Astrocyte of the hippocampus (primary cell): ENCODE measurements at places on chromosomes 11 and 22.

DNA sequence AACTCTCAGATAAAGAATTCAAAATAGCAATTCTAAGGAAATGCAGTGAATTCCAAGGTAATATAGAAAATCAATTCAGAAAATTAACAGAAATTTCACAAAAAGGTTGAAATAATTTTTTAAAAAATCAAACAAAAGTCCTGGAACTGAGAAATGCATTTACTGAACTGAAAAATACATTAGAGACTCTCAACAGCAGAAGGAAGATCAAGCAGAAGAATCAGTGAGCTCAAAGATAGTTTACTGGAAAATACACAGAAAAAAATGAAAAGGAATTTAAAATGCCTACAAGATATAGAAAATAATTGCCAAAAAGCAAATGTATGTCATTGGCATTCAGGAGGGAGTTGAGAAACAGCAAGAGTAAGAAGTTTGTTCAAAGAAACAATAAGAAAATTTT, 107.3 kb downstream of the BUD13 start:
- no peak for DNase-seq

DNA sequence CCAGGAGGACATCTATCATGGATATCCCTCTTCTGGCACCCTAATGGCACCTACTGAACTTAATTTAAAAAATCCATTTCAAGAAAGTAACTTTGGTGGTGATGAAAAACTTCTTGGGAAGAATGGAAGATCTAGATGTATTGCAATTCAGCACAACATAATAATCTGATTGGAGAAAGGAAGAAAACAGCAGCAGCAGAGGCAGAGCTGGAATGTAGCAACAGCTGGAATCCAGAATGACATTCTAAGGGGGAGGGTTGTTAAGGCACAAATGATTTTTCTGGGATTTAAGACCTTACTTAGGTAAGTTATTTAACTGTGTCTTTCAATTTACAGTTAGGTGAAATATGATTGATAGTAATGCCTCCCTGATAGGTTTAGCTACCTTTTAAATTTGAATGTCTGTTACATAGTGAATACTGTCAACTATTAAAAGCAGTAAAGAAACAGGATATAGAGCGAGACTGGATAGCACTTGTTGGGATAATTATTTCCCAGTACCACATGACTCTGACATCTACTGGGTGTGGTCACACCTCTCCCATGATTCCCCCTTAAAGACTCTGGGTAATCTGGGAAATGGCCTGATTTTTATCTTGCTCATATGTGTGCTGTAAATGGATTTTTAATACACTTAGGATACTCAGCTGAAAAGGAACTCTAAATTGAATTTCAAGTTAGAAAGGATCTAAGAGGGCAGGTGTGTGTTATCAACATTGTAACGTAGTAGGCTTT, 11.7 kb downstream of the CAPRIN1 start:
- no peak for DNase-seq

DNA sequence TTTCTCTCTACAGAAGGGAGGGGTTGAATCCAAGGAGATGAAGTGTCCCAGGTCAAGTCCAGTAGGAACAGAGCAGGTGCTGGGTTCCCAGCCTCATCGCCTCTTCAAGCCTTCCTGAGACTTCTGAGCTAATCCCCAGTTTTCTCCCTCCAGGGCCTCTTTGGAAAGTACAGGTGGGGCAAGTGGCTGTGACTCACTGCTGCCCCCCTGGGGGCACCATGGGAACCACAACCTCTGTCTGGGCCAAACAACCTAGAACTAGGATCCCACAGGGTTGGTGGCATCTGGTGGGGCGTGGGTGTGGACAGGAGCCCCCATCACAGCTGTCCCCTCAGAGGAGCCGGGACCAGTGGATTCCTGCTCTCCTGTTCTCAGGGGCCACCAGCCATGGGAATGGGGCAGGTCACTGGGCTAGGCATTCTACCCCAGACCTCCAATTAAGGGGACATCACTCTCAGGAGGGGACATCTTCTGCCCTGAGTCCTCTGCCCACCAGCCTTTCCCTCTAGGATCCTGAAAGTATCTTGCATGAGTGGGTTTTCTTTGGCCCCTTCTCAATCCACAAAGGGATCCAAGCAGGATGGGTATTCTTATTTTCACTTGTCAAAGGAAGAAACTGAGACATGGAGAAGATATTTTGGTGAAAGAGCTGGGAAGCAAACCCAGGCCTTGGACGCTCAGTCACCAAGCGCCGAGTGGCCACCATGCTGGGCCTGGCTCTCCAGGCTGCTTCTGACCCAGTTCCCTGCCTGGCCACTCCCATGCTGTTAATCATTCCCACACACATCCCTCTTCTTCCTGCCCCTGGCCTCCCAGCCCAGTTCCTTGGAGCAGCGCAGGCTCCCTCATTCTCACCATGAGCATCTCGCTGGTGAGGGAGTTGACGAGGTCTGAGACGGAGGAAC, 23.8 kb downstream of the LRRC10B start:
- peak; percentile 35 for DNase-seq

- no peak for DNase-seq
These were observed 45.7 kb upstream of the TSPAN18 start for GRCh38 chr11:44680982-44681597.

- no peak for DNase-seq
These were observed 8.3 kb upstream of the SIDT2 start for GRCh38 chr11:117170210-117170609.

GRCh38 chr11:86769219-86769618, 31.1 kb upstream of the PRSS23 start:
- DNase-seq = no peak

DNA sequence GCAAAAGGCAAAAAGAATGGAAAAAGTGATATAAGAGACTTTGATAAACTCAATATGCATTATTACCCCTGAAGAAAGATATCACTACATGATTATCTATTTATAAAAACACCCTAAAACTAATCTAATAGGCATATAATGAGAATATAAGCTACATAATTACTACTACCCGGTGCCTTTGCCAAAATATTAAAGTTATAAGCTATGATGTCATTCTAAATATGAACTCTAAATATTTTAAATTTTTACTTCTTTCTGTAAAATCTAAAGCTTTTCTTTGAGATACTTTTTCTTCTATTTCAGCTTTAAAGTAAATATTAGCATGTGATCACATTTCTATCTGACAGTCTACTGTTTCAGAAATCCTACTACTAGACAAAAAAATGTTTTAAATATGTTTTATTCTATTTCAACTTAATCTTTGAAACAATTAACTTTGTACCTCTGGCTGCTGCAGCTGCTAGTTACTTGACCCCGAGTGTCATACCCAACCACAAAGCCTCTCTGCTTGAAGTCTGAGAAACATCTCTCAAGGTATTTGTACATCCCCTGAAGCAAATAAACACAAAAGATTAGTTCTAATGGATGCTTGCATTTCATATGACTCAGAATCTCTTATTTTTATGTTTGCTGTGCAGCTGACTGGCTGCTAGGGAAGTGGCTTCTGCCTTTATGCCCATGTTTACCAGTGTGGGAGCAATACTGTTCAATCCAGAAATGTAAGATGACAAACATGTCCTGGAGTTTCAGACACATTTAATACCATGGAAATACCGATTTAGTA, 26.8 kb downstream of the PGM2L1 start:
- DNase-seq = peak; percentile 59

GRCh38 chr22:20156042-20156389, 5.2 kb upstream of the CCDC188 start:
- no peak for DNase-seq

GRCh38 chr22:24763872-24764485, 10.5 kb downstream of the PIWIL3 start:
- no peak for DNase-seq

DNA sequence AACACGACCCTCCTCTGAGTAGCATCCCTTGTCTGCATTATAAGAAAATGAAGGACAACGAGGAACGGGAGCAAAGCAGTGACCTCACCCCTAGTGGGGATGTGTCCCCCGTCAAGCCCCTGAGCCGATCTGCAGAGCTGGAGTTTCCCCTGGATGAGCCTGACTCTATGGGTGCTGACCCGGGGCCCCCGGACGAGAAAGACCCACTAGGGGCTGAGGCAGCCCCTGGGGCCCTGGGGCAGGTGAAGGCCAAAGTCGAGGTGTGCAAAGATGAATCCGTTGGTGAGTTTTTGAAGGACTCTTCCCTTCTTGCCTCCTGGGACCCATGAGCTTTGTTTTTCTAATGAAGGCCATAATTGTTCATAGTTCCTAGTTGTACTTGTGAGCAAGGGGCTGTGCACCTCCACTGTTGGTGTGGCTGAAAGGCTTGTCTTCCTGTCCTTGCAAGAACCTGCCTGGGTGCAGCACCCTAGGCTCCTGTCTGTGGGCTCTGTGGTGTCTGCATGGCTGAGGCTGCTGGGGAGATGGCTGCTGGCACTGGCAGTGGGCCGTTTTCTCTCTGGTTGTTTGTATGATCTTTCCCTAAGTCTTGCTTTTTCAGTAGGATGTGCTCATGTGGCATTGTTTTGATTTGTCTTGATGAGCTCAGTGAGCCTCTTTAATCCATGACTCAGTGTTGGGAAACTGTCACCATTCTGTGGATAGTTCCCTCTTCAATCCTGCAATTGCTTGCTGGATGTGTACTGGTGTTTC, 10.1 kb downstream of the DGCR8 start:
- no peak for DNase-seq

- peak; percentile 44 for DNase-seq
These were observed 17.4 kb upstream of the ACR start for GRCh38 chr22:50720301-50721256.

DNA sequence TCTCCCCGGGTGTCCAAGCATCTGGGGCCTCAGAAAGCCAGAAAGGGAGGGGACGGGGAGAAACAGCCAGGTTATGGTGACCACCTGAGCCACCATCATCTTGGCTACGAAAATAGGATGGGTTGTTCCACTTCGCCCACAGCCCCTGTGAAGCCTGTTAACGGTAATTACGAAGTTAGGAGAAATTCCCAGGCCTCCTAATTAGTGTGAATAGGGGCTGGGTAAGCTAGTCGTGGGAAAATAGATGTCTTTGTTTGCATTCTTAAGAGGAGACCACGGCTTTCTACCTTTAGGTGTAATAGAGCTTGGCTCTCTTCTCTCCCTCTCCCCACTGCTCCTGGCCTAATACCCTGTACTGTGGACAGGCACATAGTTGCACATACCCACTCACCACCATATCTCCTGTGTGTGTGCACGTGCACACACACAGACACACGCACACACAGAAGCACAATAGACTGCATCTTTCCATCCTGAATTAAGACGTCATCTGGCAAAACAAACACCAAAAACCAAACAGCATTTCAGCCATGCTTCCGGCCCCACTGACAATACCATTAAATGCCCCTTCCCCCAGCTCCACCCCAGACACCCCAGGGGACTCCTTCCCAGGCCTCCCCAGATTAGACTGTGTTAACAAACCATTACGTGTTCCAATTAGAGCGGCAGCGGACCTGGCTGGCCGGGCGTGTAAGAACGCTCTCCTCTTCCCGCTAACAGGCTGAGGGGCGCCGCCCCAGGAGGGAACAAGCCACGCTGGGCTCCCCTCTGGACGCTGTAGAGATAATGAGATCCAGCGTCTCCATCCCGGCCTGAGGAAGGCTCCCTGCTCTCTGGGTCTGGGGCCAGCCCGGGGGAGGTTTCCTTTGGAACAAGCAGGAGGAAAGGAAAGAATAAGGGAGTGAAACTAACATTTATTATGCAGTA, 72.8 kb downstream of the TP53I11 start:
- peak; percentile 54 for DNase-seq

DNA sequence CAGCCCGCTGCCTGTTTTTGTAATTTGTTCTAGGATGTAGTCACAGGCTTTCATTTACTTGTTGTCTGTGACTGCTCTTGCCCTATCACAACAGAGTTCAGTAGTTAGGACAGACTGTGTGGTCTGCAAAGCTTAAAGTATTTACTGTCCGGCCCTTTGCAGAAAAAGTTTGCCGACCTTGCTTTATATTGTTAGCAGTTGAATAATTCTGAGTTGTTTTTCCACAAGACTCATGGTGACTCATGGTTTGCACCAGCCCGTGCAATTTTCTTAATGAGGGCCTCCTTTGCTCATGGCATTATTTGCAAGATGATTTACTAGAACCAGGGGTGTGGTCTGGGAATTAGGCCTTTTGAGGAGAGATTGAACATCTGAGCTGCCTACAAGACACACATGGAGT, 110.6 kb downstream of the SCN3B start:
- peak; percentile 76 for DNase-seq

GRCh38 chr11:12841946-12842630, 167.0 kb upstream of the RASSF10 start:
- peak; percentile 84 for DNase-seq

- no peak for DNase-seq
These were observed 22.1 kb downstream of the GNB1L start for GRCh38 chr22:19832476-19833108.

DNA sequence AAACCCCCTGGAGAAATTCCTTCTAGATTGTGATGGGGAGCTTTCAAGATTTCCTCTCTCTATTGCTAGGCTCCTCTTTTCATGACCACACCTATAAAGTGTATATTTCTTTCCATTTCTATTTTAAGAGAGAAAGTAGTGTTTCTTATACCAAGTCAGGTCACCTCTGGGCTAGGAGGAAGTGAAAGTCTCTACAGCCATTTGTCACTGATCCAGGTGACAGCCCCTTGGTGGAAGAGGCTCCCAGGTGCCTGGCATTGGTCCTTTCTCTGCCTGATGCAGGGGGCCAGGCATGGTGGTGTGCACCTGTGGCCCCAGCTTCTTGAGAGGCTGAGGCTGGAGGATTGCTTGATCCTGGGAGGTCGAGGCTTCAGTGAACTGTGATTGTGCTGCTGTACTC, 64.7 kb downstream of the DHCR7 start:
- no peak for DNase-seq

DNA sequence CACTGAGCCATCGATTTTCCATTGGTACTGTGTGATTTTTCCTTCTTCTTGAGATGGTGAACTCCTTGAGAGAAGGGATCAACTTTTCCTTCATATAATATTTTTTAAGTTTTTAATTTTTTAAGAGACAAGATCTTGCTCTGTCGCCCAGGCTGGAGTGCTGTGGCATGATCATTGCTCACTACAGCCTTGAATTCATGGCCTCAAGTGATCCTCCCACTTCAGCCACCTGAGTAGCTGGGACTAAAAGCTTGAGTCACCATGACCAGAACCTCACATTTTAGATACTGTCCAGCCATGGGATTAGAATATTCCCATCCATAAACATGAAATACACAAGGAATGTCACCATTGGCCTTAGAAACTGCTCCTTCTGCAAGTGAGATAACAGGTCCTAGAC, 66.9 kb upstream of the CHRM4 start:
- no peak for DNase-seq

- peak; percentile 81 for DNase-seq
These were observed 57.2 kb upstream of the PRDM11 start for GRCh38 chr11:45089251-45089650.

GRCh38 chr22:50104141-50104544, 14.3 kb downstream of the MOV10L1 start:
- DNase-seq = no peak

DNA sequence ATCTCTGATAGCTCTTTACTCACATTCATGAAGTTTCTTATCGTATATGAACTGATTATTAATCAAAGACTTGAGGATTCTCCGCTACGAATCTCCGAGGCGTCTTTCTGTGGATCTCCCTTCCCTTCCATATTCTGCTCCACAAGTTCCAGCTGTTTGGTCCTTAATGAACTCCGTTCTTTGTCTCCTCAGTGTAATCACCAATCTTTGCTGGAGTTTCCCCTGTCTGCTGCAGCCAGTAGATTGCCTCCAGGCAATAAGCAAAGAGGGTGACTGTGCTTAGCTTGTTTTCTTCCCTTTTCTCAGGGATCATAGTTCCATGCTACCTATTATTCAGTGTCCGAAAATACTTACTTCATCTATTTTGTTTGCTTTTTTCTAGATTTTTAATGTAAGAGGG, 169.6 kb upstream of the FOLH1 start:
- no peak for DNase-seq
